ENCODE measurements at places on chromosomes 3 and 15.

DNA sequence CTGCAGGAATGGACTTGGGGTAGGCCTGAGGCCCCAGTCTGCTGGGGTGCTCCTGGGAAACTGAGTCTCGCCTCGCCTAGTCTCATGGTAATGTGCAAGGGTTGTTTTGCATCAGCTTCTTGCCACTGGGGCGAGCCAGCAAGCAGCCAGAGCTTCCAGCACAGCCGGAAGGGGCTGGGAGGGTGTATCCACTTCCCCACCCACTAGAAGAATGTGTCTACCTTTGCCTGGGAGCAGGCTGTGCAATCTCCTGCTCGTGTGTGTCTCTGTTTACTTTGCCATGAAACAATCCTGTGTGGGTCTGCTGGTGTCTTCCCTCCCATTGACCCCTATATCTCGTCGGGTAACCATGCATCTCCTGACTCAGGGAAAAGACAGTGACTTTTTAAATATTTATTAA is 21.8 kb upstream of the ERICH6 start:
- DNase-seq, result no peak

- DNase-seq, result no peak
Observed at GRCh38 chr15:52180196-52180835, 10.9 kb downstream of the GNB5 start.

GRCh38 chr3:55405436-55405835 is 81.7 kb downstream of the WNT5A start:
- no peak for DNase-seq

DNA sequence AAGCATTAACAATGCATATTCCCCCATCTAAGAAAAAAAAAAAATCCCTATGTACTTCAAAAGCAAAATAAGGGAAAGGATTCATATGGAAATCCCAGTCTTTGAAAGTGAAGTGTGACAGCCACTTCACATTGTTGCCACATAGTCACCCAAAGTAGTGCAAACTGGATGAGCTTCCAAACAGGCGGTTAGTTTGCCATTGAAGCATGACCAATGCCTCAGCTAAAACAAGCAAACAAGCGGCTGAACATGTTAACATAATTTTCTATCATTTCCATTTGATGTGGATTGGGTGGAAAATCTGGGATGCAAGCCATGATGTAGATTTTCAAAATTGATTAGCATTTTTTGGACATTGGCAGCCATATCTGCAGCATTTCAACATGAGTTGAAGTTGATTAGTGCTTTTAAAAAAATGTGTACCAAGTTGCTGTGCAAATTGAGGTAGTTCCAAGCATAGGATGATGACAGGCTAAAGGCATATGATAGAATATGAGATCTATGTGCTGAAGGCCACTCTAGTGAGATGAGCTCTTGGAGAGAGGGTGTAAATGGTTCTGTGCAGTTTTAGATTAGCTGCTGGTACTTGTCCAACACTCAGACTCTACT is 405.2 kb downstream of the NR2F2 start:
- DNase-seq, result no peak

DNA sequence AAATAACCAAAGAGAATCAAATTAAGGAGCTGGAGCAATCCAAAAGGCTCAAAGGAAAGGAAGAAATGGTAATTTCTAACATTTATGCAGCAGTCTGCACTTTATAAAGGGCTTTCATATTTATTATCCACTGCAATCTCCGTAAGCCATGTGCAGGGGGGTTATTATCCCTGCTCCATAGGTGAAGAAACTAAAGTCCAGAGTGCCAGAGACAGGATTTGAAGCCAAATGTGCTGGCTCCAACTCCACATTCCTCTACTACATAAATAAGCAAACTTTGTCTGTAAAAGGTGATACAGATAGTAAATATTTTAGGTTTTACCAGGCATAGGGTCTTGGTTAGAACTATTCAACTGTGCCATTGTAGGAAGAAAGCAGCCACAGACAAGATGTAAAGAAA is 221.4 kb downstream of the MINAR1 start:
- DNase-seq, result no peak

- no peak for DNase-seq
Observed at GRCh38 chr15:46646490-46646889, 1011.7 kb downstream of the SQOR start.

DNA sequence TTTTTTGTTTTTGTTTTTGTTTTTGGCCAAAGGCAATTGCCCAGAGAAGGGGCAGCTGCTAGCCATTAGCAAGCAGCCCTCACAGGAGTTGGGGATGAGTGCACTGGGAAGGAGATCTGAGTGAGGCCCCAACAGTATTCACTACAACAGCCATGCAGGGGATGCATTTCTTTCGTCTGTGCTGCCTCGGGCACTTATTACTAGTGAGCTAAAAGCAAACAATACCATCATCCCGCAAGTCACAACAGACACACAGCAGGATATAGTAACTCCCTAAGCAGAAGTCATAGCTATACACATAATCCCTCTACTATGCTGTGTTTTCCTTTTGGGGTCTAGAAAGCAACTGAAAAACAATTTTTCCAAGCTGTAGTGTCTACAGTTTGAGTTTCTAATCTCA is 27.2 kb downstream of the CRTAP start:
- DNase-seq, result no peak

DNA sequence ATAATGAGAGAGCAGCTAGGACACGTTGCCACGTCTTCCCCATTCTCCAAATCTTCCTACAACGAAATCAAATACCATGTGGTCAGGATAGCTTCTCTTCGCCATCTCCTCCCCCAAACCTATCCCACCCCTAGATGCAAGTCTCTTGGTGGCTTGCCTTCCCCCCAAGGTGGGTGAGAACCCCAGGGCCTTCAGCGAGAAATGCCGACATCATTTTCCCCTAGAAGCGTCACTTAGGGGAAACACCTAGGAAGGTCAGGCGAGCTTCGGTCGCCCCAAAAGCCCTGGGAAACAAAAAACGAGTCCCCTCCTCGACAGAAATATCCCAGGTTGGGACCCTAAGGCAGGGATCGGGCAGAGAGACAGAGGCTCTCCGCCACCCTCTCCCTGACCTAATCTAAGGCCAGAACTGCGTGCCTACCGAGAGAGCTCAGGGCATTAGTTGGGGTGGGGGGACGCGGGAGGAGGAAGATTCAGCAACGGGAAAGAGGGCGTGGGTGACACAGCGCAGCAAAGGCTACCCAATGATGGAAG is 502 bp downstream of the DPH3 start:
- DNase-seq, result no peak

GRCh38 chr3:117719316-117719926 is 1009.8 kb downstream of the TUSC7 start:
- no peak for DNase-seq

DNA sequence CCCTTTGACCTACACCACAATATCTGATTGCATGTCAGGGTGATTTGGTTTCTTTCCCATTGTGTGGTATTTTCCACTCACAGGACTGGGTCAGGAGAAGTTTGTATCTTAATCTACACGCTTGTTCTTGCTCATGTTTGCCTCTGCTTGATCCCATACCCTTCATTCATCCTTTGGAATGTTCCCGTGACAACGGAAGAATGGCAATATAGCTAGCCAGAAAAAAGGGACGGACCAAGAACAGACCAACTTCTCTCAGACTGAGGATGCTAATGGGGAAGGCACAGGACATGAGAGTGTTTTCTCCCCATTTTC is 7.8 kb upstream of the THSD4 start:
- DNase-seq, result no peak

- DNase-seq, result no peak
Observed at GRCh38 chr15:26113296-26113695, 250.2 kb upstream of the ATP10A start.

- DNase-seq, result no peak
Observed at GRCh38 chr3:24195504-24196230, 250.6 kb downstream of the NR1D2 start.

- DNase-seq, result no peak
Observed at GRCh38 chr3:159796744-159797143, 191.9 kb upstream of the IL12A start.

DNA sequence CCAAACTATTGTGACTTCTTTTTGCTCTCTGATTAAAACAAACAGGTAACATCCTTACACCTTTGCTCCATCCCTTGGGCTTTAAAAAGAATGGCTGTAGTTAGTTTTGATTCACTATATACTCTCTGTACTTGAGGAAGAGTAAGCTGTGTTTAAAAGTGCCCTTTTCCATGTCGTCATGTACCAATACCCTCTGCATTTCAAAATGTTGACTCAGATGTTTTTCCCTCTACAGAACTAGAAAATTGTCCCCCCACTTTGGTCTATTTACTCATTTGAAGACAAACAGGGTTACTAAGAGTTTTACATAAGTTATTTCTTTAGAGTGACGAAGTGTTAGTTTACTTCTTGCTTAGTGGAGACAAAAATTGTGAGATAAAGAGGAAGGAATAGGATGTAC is 62.7 kb downstream of the TASOR start:
- no peak for DNase-seq

DNA sequence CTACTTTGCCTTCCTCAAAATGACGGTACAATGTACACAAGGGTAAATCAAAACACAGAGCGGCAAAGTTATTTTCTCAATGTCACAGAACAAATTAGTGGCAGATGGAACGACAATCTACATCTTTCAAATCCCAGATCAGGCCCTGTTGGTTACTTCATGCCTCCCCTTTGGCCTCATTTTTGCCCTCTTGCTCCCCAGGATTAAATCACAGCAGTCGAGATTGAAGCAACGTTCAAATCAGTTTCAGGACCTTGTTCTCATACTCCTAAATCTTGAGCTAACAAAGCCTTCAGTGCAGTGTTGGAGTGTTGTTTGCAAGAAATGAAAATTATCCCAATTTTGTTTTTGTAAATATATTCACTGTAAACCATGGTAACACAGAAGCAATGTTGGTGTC is 91.4 kb downstream of the FBN1 start:
- DNase-seq, result no peak

DNA sequence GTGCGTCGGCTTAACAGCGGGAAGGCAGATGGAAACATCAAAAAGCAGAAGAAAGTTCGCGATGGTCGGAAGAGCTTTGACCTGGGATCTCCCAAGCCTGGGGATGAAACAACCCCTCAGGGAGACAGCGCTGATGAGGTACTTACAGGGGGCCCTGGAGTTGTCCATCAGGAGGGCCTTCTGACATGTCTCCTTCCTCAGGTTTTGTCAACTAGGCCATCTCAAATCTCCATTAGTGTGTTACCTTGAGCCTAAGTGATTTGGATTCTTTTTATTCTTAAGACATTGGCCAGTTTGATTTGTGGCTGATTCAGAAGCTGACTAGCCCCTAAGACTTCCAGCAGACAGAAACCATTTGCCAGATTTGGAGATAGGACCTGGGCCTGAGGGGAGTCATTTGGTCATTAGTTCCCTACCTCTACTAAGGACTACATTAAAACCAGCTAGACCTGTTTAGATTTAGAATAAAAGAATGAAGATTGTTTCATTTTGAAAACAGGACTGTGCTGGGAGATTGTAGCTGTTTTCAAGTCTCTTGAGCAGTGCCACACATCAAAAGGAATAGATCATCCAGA is 97.6 kb upstream of the UMPS start:
- DNase-seq, result no peak

- no peak for DNase-seq
Observed at GRCh38 chr3:106824856-106825255, 552.4 kb upstream of the CCDC54 start.

DNA sequence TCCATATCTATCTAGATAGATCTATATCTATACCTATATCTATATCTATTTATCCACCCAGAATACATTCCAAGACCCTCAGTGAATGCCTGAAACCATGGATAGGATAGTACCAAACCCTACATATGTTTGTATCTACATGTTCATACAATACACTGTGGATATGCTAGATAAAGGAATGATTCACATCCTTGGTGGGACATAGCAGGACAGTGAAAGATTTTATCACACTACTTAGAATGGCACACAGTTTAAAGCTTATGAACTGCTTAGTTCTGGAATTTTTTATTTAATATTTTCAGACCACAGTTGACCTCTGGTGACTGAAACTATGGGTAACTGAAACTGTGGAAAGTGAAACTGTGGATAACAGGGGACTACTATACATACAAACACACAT is 198.8 kb upstream of the TTC14 start:
- no peak for DNase-seq

GRCh38 chr3:18585004-18585968 is 160.1 kb upstream of the SATB1 start:
- DNase-seq, result no peak

GRCh38 chr3:164250923-164251322 is 827.4 kb downstream of the SI start:
- no peak for DNase-seq

DNA sequence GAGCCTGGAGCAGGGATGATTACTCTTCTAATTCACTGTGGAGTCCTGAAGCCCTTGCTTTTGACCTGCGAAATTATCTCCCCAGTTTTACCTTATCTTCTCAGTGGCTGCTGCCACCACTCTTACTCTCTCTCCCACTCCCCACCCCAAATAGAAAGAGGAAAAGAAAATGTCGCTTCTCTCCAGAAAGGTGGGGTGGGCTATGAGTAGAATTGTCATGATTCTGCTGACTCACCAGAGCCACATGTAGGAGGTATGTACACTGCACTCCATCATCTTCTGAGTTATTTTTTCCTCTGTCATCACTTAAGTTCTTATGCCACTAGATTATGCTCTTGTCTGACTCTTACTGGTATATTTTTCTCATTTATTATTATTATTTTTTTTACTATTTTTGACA is 43.9 kb upstream of the TMEM158 start:
- no peak for DNase-seq

- DNase-seq, result no peak
Observed at GRCh38 chr3:181698263-181698954, 13.3 kb upstream of the SOX2 start.

DNA sequence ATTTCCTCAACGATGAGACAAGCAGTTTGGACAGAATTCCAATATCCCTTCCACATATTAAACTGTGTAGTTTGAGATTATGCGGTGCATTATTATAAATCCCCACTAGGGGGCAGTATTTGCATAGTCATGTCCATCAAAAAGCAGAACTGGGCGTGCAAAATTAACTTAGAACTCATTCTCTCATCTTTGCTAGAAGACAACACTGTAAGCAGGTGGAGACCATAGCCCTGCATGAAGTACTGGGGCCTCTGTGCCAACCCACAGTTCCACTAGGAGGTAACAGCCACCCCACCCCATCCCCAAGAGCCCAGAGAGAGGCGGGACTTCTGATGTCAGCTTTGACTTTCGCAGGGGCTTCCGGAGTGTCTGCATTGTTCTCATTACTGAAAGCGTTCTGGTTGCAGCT is 106.6 kb upstream of the TMC3 start:
- no peak for DNase-seq

- no peak for DNase-seq
Observed at GRCh38 chr15:58462973-58463663, 31.3 kb downstream of the LIPC start.

DNA sequence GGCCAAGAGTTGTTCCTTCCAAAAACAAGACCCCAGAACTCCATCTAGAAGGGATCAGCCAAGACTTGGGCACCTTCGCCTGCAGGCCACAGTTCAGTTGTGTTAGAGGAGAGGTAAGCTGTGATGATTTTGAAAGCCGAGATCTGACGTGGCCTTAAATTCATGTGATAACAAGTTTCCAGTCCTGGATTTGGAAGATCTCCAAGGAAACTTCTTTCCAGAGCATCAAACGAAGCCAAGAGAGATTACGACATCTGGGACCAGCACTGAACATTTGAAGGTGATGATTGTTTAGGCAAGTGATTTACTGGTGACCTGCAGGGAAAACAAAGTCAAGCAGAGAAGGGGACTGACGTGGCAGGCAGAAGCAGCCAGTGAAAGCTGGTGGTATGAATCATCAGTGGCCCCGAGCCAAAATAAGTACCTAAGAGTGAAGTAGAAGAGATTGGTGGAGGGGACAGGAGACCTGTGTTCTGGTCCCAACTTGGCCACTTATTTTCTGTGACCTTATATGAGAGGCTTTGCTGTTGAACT is 339.0 kb upstream of the PROK2 start:
- DNase-seq, result no peak

Measured in activated CD8-positive, alpha-beta memory T cell treated with anti-CD3 and anti-CD28 coated beads, Interleukin-2, amount 50 U/mL, for 48 hours (primary cell).